ENCODE measurements at places on chromosomes 16 and 17.

DNA sequence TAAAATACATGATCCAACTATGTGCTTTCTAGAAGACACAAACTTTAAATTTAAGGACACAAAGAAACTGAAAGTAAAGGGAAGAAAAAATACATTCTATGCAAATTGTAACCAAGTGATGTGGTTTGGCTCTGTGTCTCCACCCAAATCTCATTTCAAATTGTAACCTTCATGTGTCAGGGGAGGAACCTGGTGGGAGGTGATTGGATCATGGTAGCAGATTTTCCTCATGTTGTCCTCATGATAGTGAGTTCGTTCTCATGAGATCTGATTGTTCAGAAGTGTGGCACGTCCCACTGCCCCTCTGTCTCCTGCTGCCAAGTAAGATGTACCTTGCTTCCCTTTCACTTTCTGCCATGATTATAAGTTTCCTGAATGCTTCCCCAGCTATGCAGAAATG is 15.0 kb downstream of the OR1A1 start:
- DNase-seq = no peak

GRCh38 chr17:47305302-47305923 is 18.3 kb upstream of the EFCAB13 start:
- no peak for DNase-seq

- no peak for DNase-seq
Measured at GRCh38 chr16:2740476-2740875, 12.0 kb upstream of the SRRM2 start.

GRCh38 chr17:74744714-74745547 is 3.5 kb upstream of the NHERF1 start:
- DNase-seq = no peak

- DNase-seq = no peak
Measured at GRCh38 chr16:9465161-9465560, 373.7 kb downstream of the HAPSTR1 start.

DNA sequence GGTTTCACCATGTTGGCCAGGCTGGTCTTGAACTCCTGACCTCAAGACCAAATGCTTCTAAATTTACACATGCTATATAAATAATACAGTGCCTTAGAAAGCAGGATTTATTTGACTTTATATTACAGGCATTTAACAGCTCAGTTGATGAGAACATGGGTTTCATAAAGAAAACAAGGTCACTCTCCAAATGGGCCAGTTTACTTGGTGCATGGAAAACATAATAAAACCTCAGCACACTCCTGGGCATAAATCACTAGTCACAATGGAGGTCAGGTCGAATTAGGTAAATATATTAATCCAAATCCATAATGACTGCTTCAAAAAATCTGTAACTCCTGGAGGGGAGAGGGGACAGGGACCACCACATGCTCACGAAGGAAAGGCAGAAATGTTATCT is 24.5 kb downstream of the APPBP2 start:
- no peak for DNase-seq

DNA sequence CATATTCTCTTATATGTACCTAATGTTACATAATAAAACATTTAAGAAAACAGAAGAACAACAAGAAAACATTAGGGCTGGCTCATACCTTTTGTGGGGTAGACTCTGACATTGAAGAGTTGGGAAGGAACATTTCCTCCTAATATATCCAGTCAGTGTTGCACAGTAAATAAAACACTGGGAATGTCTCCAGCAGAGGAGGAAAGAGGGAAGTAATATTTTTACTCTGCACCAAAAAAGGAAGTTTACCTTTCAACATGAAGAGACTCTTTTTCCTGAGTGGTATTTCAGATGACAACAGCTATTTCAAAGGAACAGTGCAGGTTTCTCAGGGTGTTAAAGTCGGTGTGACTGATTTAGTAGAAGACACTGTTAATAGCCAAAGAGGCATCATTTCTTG is 31.9 kb downstream of the EPN2 start:
- DNase-seq = no peak

DNA sequence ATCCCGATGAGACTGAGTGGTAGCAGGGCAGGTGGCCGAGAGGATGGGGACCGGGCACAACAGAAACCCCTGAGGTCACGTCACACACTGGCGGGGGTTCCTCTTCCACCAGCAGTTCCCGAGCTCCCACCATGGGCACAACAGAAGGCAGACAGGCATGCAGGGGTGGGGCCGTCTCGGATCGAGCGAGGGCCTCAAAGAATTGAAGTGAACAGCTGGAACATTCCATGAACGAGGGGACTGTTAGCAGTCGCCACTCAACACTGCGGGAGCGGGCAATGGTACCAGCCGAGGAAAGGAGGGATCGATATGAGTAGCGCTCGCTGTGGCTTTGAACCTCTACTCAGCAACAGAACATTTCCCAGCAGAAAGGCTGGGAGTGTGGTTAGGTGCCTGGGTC is 5.3 kb downstream of the CEP131 start:
- no peak for DNase-seq

- DNase-seq = no peak
Measured at GRCh38 chr16:56277075-56277474, 85.8 kb downstream of the GNAO1 start.

GRCh38 chr16:81107511-81107910 is 11.3 kb upstream of the GCSH start:
- DNase-seq = no peak

GRCh38 chr17:14011740-14012405 is 57.4 kb upstream of the COX10 start:
- DNase-seq = no peak

DNA sequence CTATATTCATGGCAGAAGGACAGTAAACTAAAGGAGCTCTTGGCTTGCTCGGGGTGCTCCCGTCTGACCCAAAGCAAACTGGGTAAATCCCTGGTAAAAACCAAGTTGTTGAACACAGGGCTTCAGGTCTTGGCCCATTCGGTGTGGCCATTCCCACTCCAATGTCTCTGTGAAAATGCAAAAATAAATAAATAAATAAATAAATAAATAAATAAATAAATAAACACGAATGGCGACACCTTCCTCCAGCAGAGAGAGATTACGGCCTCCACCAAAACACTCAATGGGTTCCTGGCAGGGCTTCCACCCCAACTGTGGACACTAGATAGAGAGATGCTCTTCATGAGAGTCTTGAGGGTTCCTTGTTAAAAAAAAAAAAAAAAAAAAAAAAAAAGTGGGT is 325.3 kb downstream of the SOX9 start:
- no peak for DNase-seq

DNA sequence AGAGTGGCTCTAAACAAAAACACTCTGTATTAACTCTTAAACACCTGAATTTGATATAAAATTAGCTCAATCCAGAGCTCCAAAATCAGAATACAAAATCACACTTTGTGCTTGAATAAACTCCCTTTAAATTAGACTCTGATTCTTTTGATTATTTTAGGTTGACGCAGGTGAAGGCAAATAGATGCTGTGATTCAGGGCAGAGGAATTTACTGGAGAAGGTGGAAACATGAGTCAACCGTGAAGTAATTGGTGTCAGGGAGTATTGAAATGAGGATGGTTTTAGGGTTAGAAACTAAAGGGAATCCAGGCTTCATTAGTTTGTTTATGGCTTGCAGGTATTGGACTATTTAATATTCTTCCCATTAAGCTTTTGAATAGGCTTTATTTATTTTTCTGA is 37.1 kb upstream of the TEKT1 start:
- no peak for DNase-seq

GRCh38 chr17:76830987-76831715 is 37.1 kb upstream of the MGAT5B start:
- DNase-seq = no peak

DNA sequence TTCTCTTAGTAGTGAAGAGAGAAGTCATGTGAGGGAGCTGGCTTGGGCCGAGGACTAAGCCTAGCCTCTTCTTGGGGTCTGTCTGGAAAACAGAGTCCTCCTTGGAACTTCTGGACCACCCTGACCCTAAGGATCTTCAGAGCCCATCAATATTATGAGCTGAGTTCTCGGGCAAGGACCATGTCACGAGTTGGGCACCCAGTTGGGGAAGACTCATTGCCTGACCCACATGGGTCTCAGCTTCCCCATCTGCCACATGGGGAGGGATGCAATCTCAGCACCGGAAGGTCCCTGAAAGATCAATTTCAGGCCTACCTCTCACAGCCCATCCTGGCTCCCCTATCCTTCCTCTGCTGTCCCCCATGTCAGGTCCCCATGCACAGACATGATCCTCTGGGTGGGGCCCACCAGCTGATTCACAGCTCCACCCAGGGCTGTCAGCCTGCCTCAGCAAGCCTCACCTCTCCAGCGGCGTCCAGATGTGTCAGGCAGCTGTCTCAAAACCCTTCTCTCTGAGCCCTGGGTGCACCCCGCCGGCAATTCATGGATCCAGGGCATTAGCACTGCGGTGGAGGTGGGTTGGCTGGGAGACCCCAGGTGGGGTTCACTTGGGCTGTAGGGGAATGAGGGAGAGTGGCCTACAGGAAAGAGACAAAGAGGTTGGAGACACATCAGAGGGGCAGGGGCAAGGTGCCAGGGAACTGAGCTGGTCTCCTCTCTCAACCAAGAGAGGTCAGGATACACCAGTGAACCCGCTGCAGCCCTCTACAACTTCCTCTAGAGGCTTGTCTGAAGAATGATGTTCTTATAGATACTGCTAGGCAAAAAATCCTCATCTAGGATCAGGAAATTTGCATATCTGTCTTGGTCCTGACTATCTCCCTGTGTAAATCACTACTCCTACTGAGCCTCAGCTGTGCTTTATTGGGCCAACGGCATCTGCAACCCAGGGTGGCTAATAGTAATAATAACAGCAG is 1.8 kb downstream of the NLRP1 start:
- no peak for DNase-seq

GRCh38 chr16:48054881-48055601 is 100.8 kb downstream of the ABCC12 start:
- DNase-seq = peak; percentile 26

DNA sequence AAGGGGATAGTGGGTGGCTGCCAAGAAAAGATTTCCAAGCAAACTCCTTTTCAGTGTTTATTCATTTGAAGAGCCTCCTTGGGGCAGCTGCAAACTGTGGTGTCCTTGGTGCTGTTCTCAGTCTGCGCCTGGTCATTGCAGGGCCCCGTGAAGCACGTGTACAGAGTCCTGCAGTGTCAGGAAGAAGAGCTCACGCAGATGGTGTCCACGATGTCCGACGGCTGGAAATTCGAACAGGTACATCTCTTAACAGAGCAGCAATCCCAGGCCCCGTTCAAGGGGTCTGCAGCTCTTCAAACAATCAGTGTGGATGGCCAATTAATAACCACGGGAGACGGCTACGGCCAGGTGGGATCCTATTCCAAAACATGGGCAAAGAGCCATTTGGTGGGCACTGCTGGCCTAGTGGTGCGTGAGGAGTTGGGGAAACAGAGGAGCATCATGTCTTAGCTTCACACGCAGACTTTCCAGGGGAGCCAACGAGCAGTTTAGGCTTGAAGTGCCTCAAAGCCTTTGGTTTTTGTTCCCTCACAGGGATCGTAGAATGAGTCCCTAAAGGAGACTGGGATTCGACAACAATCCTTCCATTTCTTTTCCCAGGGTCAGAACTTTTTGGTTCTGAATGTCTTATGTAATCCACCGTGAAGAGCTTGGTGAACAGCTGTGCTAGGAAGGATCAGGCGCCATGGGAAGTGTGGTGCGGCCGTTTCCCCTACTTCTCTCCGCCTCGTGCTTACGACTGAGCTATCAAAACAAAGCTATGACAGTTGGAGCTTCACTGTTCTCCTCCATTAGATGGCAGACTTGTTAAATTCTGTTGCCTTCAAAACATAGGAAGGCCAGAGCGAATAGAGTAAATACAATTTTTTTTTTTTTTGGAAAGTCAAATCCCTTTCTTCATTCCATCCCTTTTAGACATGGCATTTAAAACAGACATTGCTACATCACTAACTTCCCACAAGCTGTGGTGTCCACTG is 12.6 kb downstream of the KCTD2 start:
- DNase-seq = no peak

GRCh38 chr16:50183316-50183715 is 30.2 kb downstream of the TENT4B start:
- no peak for DNase-seq

GRCh38 chr16:17460890-17461289 is 9.9 kb downstream of the XYLT1 start:
- no peak for DNase-seq

DNA sequence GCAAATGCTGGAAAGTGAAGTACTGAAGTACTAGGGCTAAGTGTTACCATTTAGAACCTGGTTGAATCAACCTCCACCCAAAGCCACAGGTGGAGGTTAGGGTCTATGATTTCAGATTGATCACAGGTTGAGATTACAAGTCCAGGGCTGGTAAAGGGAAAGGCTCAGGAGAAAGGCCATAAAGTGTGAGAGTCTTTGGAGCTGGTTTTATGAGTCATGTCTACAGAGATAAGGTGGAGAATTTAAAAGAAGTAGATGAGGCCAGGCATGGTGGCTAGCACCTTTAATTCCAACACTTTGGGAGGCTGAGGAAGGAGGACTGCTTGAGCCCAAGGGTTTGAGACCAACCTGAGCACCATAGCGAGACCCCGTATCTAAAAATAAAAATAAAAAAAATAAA is 221.7 kb upstream of the CDH11 start:
- no peak for DNase-seq

DNA sequence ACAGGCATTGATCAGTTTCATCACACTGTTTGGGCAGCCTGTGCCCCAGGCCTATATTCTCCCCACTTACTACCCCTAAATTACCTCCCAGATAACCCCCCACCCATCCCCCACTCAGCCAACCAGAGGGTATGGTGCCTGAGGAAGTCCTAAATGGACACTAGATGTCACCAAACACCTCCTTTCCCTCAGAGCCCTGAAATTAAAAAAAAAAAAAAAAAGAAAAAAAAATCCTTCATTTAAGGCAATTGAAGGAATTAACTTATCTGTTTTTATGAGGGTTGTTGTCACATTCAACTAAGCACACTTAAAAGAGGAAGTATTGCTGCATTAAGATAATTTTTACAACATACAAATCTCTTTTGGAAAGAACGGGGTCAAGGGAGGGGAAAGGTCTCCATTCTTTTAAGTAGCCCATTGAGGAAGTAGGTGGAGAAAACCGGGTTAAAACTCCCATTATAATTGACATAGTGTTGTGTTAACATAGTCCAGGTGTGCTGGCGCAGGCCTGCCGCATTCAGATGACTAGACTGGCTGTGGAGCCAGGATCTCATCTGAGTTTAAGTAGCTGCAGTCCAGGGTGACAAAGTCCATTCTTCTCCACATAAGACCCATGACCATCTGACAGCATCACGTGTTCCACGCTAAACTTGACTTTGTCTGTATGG is 46.3 kb downstream of the SNX11 start:
- DNase-seq = no peak

DNA sequence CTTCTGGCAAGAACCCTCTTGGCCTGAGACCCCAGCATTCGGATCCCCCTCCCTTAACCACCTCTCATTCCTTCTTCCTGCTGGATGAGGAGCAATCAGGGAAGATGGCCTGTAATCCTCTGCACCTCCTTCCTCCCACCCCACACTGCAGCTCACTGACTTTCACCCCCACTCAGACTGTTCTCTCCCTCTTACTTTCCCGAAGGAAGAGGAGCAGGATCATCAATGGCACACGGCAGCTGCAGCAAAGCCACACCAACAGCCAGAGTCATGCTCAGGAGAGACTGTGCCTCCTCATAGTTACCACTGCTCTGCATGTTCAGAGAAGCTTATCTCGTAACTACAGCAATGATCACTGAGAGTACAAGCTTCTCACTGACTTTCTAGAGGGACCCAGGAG is 10.1 kb upstream of the TMEM101 start:
- DNase-seq = no peak

Data from GM18507 (cell line).